ENCODE measurements at places on chromosomes 13 and 19.

DNA sequence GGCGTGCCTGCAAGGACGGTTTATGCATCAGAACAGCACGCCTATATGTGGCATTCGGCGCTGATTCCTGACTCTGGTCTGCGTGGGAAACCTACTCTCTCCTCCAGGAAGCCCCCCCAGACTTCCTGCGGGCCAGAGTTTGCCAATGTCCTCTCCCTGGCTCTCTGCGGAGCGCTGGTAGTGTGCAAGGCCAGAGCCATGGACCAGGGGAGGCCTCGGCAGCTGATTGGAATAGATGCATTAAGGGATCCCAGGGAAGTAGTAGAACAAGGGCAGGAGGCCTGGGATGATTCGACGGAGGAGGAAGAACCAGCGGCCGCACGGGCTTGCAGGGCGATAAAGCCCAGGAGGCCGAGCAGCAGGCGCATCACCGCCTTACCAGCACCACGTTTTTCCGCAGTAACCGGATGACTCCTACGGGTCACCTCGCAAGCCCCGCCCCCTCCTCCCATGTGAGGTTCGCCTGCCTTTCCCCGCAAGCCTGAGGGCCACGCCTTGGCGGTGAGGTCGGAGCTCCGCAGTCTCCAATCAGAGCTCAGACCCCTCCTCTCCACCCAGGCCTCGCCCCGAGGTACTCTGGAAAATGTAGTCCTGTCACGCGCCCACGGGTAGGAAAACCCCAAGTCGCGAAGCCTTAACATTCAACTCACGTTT, 5.0 kb downstream of the CLEC11A start:
- no peak overlapping the region for H3K27ac ChIP-seq
- no peak overlapping the region for H3K4me3 ChIP-seq
- H3K27me3 ChIP-seq: peaks cover 18% of the 10 kb centered on the region
- H3K4me1 ChIP-seq: peaks cover 37% of the 10 kb centered on the region

DNA sequence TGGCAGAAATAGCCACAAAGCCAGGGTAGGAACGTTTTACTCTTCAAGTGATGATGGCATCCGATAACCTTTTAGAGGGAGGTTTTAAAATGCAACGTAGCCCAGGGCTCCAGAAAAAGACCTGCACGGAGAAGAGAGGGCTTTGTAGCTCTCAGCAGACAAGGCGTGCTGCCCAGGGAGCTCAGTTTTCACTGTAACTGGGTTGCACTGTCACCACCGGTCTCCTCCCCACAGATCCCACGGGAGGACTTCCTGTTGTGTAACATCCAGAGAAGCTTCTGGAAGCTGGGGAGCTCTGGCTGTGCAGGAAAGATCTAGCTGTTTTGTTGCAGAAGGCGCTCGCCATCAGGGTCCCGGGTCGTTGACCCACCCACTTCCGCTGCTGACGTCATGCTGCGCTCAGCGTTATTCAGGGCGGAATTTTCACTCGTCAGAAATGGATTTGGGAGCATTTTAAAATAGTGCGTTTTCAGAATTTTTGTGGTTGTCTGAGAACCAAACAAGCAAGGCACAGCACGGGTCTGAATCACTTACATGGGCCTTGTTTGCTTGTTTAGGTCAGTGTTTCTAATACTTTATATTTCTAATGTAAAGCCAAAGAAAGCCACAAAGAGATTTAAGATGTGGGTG, 50.8 kb downstream of the ATP11A start:
- H3K27me3 ChIP-seq: no peaks in the 10 kb centered on the region
- peaks cover 20% of the 10 kb centered on the region for H3K4me1 ChIP-seq
- no peak overlapping the region for H3K4me3 ChIP-seq
- H3K36me3 ChIP-seq: no peaks in the 10 kb centered on the region
- peak; percentile 81 for DNase-seq

GRCh38 chr13:97422118-97423054, 11.6 kb upstream of the RAP2A start:
- H3K27me3 ChIP-seq: no peaks in the 10 kb centered on the region
- DNase-seq: no peak
- H3K4me3 ChIP-seq: no peak overlapping the region
- no peaks in the 10 kb centered on the region for H3K36me3 ChIP-seq

GRCh38 chr19:52307275-52307674, 10.3 kb downstream of the ZNF480 start:
- no peak overlapping the region for H3K4me3 ChIP-seq
- no peaks in the 10 kb centered on the region for H3K27me3 ChIP-seq
- H3K27ac ChIP-seq: no peak overlapping the region
- no peak for DNase-seq

- no peak for DNase-seq
- H3K27ac ChIP-seq: no peak overlapping the region
- no peak overlapping the region for H3K4me3 ChIP-seq
- H3K4me1 ChIP-seq: no peaks in the 10 kb centered on the region
- no peaks in the 10 kb centered on the region for H3K27me3 ChIP-seq
These were observed 47.1 kb downstream of the B3GLCT start for GRCh38 chr13:31246918-31247317.

DNA sequence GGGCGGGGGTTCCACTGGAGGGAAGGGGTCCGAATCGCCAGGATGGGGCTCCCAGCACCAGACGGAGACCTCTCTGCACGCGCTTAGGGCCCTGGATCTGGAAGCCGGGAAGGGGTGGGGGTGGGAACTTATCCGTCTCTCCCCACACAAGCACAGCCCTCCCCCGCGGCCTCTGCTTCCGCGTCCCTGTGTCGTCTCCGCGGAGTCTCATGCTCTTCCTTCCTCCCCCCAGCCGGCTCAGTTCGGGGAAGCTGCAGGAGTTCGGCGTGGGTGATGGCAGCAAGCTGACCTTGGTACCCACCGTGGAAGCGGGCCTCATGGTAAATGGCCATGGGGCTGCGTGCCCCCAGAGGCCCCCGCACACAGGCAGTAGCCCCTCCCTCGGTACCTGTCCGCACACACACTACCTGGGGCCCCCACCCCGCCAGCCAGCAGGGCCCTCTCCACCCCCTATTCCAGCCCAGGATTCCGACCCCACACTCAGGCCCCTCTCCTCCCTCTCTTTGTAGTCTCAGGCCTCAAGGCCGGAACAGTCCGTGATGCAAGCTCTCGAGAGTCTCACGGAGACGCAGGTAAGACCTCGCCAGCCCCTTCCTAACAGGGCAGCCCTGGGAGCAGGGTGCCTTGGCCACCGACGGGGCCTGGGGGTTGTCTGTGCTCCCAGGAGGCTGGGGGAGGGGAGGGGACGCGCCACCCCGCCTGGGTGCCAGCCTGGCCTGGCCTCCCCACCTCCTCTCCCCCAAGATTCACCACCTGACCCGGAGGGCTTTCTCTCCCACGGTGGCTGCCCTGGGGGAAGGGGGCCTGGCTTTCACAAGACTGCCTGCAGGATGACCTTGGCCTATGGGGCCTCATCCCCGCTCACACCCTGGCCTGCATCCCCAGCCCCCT, 3.2 kb downstream of the MIDN start:
- H3K27ac ChIP-seq: peak overlapping the region; percentile 99
- peaks cover 69% of the 10 kb centered on the region for H3K4me1 ChIP-seq
- H3K4me3 ChIP-seq: peak overlapping the region; percentile 92
- peak; percentile 90 for DNase-seq
- H3K36me3 ChIP-seq: peaks cover 50% of the 10 kb centered on the region
- H3K27me3 ChIP-seq: no peaks in the 10 kb centered on the region

- H3K4me3 ChIP-seq: no peak overlapping the region
- no peaks in the 10 kb centered on the region for H3K27me3 ChIP-seq
- no peak overlapping the region for H3K27ac ChIP-seq
- peaks cover 20% of the 10 kb centered on the region for H3K4me1 ChIP-seq
- H3K36me3 ChIP-seq: no peaks in the 10 kb centered on the region
These were observed 133.9 kb downstream of the IRS2 start for GRCh38 chr13:109652531-109652930.

DNA sequence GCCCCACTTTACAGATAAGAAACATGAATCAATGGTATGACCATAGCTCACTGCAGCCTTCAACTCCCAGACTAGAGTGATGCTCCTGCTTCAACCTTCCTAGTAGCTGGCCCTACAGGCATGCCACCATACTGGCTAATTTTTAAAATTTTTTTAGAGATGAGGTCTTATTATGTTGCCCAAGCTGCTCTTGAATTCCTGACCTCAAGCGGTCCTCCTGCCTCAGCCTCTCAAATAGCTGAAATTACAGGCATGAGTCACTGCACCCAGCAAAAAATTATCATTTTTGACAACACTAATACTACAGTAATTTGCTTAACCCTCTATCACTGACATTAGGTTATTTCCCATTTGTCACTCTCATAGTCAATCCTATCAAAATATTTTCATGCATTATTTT, 14.7 kb downstream of the CAB39L start:
- no peak for DNase-seq
- H3K4me1 ChIP-seq: no peaks in the 10 kb centered on the region
- H3K36me3 ChIP-seq: peaks cover 21% of the 10 kb centered on the region
- no peaks in the 10 kb centered on the region for H3K27me3 ChIP-seq

- no peak for DNase-seq
- H3K4me3 ChIP-seq: no peak overlapping the region
- peaks cover 53% of the 10 kb centered on the region for H3K4me1 ChIP-seq
- no peaks in the 10 kb centered on the region for H3K36me3 ChIP-seq
These were observed 80.5 kb downstream of the MBNL2 start for GRCh38 chr13:97302611-97303010.

GRCh38 chr13:101383595-101383994, 32.7 kb downstream of the NALCN start:
- no peaks in the 10 kb centered on the region for H3K36me3 ChIP-seq
- no peak overlapping the region for H3K27ac ChIP-seq
- H3K4me1 ChIP-seq: no peaks in the 10 kb centered on the region
- H3K27me3 ChIP-seq: no peaks in the 10 kb centered on the region
- DNase-seq: no peak

GRCh38 chr13:37701306-37701705, 102.7 kb upstream of the POSTN start:
- H3K27ac ChIP-seq: no peak overlapping the region
- H3K4me1 ChIP-seq: no peaks in the 10 kb centered on the region
- DNase-seq: no peak

GRCh38 chr19:50632151-50632835, 7.4 kb downstream of the SYT3 start:
- H3K27me3 ChIP-seq: peaks cover 34% of the 10 kb centered on the region
- H3K27ac ChIP-seq: no peak overlapping the region
- H3K36me3 ChIP-seq: no peaks in the 10 kb centered on the region

GRCh38 chr13:35927567-35928021, 203.6 kb downstream of the DCLK1 start:
- no peak overlapping the region for H3K4me3 ChIP-seq
- no peaks in the 10 kb centered on the region for H3K4me1 ChIP-seq
- no peak for DNase-seq
- peak overlapping the region; percentile 36 for H3K27ac ChIP-seq
- no peaks in the 10 kb centered on the region for H3K27me3 ChIP-seq

DNA sequence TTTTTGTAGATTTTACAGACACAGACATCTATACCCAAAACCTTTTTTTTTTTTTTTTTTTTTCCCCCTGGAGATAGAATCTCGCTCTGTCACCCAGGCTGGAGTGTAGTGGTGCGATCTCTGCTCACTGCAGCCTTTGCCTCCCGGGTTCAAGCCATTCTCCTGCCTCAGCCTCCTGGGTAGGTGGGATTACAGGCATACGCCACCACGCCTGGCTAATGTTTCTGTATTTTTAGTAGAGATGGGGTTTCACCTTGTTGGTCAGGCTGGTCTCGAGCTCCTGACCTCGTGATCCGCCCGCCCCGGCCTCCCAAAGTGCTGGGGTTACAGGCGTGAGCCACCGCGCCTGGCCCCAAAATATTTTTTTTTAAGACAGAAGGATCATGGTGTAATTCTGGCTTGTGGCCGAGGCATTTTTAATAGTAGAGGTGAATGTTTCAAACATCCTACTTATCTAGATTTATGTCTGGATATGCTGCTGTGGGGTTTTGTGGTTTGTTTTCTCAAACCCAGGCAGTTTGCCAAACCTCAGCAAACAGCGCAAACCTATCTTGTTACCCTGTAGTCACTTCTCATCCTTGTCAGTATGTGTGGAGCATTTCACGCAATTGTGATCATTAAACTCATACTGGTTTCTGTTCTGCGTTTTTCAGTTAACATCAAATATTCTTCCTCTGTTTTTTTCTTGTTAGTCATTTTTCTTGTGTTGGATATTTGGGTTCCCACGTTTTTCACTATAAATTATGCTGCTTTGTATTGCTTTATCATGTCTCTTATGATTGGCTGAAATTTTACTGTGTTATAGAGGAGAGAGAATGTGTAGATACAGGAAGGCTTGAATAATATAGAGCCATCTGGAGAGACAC, 36.2 kb upstream of the GARRE1 start:
- DNase-seq: no peak
- H3K27ac ChIP-seq: no peak overlapping the region
- H3K4me3 ChIP-seq: no peak overlapping the region
- H3K4me1 ChIP-seq: peaks cover 4% of the 10 kb centered on the region
- H3K27me3 ChIP-seq: no peaks in the 10 kb centered on the region

- H3K27me3 ChIP-seq: no peaks in the 10 kb centered on the region
- no peaks in the 10 kb centered on the region for H3K4me1 ChIP-seq
- H3K4me3 ChIP-seq: no peak overlapping the region
- no peaks in the 10 kb centered on the region for H3K36me3 ChIP-seq
- H3K27ac ChIP-seq: no peak overlapping the region
These were observed 23.6 kb upstream of the LRCH1 start for GRCh38 chr13:46529216-46529919.

GRCh38 chr13:75378301-75378700, 103.7 kb downstream of the TBC1D4 start:
- H3K27ac ChIP-seq: no peak overlapping the region
- no peak overlapping the region for H3K4me3 ChIP-seq
- H3K27me3 ChIP-seq: no peaks in the 10 kb centered on the region

- H3K36me3 ChIP-seq: peaks cover 28% of the 10 kb centered on the region
- H3K27ac ChIP-seq: no peak overlapping the region
- H3K27me3 ChIP-seq: peaks cover 4% of the 10 kb centered on the region
- no peak overlapping the region for H3K4me3 ChIP-seq
These were observed 59.5 kb downstream of the KCNC3 start for GRCh38 chr19:50269653-50270052.

GRCh38 chr19:48350856-48351255, 12.9 kb downstream of the TMEM143 start:
- H3K27me3 ChIP-seq: no peaks in the 10 kb centered on the region
- no peak overlapping the region for H3K4me3 ChIP-seq
- no peak for DNase-seq
- no peaks in the 10 kb centered on the region for H3K4me1 ChIP-seq

GRCh38 chr19:40827386-40828247, 22.6 kb downstream of the CYP2A6 start:
- H3K36me3 ChIP-seq: peaks cover 7% of the 10 kb centered on the region
- peaks cover 6% of the 10 kb centered on the region for H3K4me1 ChIP-seq
- H3K4me3 ChIP-seq: no peak overlapping the region
- H3K27ac ChIP-seq: no peak overlapping the region

GRCh38 chr19:38303517-38304351, at the start of gene C19orf33:
Gene C19orf33, plus strand, starts transcription at chr19:38304251. Its CDS starts 11 bp downstream, at chr19:38304262.
- peak within 1 kb of the TSS; percentile 90 for H3K27ac ChIP-seq
- no peak for DNase-seq
- peaks cover 30% of the 10 kb centered on the region for H3K4me1 ChIP-seq
- H3K4me3 ChIP-seq: peak within 1 kb of the TSS; percentile 39

GRCh38 chr19:41356984-41357739, 3.4 kb upstream of the TGFB1 start:
- H3K4me3 ChIP-seq: no peak overlapping the region
- no peak for DNase-seq
- H3K27ac ChIP-seq: no peak overlapping the region
- no peaks in the 10 kb centered on the region for H3K36me3 ChIP-seq
- H3K27me3 ChIP-seq: no peaks in the 10 kb centered on the region
- H3K4me1 ChIP-seq: peaks cover 39% of the 10 kb centered on the region

Measured in suprapubic skin (tissue), 4 donors.